ENCODE measurements at places on chromosomes 7 and 10.

DNA sequence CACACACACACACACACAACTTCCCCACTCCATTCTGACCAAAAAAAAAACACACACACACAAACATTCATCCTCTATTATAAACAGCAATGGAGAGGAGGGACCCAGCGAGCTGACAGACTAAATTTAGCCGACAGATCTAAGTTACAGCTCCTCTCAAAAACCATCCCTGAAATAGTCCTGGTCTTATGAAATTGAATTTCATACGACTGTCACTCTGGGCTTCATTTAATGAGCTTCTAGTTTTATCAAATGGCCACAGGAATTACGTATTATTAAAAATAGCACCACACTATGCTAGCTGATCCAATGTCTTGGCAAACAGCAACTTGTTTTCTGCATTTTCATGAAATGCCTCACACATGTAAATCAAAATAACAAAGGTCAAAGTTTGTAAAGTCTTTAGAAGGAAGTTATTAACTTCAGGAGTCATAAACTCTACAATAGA, 131.3 kb upstream of the ASAH2 start:
- no peak for DNase-seq

DNA sequence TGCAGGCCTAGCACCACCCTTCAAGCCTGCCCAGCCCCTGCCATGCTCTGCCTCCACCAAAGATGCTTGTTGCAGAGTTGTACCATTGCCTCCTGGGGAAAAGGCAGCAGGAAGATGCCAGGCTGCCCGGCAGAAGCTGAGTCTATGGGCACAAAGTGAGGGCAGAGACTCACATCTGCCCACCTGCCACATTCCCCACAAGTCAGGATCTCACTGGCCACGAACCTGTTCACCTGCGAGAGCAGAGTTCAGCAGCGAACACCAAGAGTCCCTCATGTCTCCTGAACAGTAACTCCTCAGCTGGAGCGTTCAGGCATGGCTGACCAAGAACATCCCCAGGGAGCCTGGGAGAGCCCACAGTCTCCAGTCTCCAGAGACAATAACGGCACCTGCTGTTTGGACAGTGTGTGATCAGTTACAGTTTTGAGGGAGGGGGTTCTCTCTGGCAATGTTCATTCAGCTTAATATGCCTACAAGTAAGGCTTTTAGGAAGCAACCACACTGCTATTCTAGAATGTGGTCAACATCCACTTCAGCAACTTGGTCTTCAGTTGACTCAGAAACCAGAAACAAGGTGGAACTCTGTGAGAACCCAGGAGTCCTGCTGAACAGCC, 78.5 kb downstream of the GRID1 start:
- DNase-seq = no peak

- DNase-seq = no peak
Measured at GRCh38 chr10:44651834-44652233, 259.3 kb upstream of the TMEM72 start.

- no peak for DNase-seq
Measured at GRCh38 chr7:111529507-111530355, 32.6 kb downstream of the IMMP2L start.

DNA sequence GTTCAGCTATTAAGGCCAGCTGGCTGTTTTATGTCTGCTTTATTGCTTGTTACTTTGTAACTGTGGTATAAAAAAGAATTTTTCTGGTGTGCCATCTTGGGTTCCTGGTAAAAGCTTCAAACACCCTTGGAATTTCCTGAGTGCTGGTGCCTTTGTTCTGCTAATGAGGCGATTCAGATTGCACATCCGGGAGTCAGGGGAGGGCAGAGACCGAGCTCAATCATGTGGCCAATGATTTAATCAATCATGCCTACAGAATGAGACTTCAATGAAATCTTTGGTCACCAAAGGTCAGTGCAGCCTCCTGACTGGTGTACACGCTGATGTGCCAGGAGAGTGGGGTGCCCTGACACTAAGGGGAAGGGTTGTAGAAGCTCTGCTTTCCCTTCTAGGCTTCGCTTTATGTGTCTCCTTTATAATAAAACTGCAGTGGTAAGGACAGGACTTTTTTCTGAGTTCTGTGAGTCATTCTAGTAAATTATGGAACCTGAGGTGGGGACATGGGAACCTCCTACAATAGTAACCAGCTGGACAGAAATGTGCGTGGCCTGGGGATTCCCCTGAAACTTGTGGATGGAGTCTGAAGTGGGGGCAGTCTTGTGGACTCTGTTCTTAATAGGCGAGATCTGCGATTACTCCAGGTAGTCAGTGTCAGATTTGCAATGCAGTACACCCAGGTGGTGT, 69.4 kb upstream of the OGDHL start:
- DNase-seq = no peak

GRCh38 chr10:5913736-5914135, 23.7 kb downstream of the FBH1 start:
- no peak for DNase-seq

DNA sequence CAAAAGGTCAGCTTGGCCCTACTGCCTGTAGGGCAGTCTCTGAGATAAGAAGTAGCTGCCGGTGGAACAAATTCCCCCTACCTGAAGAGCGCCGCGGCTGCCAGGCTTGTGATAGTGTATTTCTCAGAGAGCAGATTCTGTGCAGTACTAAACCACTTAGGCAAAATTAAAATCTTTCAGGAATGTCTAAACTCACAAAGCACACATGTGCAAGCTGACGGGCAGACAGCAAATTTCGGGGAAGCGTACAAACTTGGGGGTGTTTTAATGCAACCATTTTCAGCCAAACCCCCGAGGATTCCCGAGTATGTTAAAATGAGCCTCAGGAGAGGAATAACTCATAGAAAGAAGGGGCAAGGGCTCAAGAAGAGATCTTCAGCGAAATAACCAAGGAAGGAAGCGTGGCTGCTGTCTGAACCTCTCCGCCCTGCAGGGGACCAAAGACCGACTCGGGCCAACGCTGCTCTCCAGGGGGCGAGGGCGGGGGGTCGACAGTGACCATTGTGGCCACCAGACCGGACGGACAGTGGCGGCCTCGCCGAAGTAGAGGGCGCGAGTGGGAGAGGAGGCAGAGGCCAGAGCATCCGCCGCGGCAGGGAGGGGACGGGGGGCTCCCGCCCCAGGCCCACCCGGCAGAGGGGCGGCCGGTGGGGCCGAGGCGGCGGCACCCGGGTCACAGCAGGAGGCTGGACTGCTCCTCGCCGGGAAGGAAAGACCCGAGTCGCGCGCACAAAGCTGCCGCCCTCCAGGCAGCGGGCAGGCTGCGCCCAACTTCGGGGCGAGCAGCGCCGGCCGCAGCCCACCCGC, 819 bp downstream of the HYCC1 start:
- peak; percentile 13 for DNase-seq

DNA sequence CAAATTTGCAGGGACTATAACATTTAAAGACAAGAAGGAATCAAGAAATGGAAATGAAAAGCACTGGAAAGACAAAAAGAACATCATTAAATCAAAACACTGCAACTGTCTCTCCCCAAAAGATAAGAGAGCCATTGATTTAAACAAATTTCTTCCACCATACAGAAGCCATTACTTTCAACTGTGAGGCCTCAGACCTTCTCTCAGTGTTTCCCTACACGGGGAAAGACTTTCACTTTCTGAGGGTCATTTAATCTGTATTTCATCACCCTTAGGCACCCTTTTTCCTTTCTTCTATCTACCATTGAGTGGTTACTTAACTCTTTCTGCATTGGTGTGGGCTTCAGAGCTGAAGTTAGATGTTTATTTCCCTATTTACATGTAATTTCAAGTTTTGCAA, 47.5 kb downstream of the CCDC172 start:
- DNase-seq = no peak

DNA sequence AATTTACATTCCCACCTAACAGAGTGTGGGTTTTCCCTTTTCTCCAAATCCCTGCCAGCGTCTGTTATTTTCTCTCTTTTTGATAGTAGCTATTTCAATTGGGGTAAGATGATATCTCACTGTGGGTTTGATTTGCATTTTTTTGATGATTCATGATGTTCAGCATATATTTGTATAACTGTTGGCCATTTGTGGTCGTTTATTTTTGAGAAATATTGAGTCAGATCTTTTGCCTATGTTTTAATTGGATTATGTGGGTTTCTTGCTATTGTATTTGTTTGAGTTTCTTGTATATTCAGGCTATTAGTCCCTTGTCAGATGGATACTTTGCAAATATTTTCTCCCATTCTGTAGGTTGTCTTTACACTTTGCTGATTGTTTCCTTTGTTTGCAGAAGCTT, 193.8 kb downstream of the ABCA13 start:
- DNase-seq = no peak

- no peak for DNase-seq
Measured at GRCh38 chr10:13788320-13788600, 201.5 kb downstream of the PRPF18 start.

GRCh38 chr10:49360271-49361177, 35.4 kb downstream of the DRGX start:
- DNase-seq = no peak

DNA sequence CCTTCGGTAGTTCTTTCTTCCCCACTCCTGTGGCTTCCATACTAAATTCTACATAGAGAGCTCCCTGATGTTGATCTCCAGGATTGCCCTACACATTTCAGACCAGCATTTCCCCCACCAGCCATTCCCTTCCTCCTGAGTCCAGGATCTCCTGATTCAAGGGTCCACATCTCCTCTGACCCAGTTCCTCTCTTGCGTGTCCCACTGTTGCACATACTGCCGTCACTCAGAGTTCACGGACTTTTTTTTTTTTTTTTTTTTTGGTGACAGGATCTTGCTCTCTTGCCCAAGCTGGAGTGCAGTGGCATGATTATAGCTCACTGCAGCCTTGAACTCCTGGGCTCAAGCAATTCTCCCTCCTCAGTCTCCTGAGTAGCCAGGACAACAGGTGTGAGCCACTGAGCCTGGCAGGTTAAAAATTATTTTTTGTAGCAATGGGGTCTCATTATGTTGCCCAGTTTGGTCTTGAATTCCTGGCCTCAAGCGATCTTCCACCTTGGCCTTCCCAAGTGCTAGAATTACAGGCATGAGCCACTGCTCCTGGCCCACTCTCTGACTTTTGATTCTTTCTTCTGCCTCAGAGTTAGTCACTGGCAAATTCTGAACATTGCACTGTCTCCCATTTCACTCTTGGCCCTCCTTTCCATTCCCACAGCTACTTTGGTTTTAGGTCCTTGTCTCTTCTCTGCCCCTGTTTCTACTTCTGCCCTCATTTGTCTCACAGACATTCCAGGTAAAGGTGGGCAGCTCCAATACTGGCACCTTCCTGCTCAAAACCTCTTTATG, 29.6 kb upstream of the ZRANB1 start:
- no peak for DNase-seq

DNA sequence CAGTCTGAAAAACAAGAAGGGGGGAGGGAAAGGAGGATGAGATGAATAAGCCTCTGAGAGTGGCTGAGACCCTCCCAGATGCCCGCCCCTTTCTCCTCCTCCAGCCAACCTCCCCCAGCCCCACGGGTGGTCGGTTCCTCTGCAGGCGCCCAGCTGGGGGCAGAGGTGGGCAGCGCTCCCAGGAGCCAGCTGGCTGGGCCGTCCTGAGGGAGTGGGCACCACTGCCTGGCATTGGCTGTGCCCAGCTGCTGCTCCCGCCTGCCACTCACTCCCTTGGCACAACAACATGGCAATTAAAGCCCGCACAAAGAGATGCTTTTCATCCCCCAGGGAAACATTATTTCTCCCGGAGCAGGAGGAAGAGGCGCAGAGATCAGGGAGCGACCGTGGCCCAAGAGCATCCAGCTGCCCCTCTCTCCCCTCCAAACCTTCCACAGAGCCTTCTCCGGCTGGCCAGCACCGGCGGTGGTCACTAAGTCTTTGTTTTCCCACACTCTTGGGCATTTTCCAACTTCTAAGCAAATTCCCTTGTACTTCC, 107.2 kb downstream of the SPDYE5 start:
- DNase-seq = no peak

- DNase-seq = peak; percentile 51
Measured at GRCh38 chr7:44853391-44853790, 5.5 kb upstream of the H2AZ2 start.

- no peak for DNase-seq
Measured at GRCh38 chr10:67119651-67120050, 193.8 kb downstream of the LRRTM3 start.

DNA sequence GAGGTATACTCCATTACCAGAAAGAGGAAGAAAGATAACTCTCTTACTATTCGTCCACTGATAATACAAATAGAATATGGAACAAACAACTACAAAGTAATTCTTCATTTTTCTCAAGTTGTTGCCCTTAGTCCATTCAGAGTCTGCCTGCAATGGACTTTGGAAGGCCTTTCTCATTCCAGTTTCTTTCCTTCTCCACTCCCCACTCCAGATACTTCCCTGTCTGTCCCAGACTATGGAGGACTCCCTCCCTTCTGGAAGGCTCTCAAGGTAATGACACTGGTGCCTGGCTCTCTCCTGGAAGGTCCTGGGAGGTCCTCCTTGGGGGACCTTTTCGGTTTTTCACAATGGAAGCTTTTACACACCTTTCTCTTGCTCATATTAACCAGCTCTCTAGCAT, 167.8 kb downstream of the SDHAF3 start:
- DNase-seq = no peak

Data from activated CD4-positive, alpha-beta T cell treated with anti-CD3 and anti-CD28 coated beads for 48 hours (primary cell).